ENCODE measurements at places on chromosomes 2 and 18.

DNA sequence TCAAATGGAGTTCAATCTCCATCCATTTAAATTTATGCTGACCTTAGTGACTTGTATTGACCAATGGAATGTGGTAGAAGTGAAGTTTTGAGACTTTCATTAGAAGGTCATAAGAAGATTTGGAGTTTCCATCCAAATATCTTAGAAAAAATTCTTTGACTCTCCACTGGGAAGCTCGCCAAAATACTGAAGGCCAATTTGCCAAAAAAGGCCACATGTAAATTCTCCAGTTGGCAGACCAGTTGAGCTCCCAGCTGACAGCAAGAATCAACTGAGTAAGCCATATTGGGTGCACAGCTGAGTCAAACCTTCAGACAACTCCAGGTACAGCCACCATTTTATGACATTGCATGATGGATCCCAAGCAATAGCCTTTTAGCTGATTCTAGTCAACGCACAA is 228.3 kb upstream of the SETBP1 start:
- no peak for DNase-seq

DNA sequence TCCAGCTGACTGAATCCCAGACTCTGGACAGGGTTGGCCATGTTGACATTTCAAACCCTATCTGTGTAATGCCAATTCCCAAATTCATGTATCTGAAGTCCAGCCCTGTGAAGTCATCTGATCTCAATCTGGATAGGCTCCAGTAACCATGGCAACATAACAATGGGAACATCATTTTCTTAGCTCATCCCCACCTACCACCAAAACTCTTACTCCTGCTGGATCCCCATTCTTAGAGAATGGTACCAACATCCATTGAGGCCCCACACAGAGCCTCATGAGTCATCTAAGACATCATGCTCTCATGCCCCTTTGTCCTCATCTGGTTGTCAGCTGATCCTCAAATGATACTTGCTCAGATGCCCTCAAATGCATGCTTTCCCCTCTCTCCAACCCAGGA is 58.9 kb upstream of the TEX51 start:
- no peak for DNase-seq

GRCh38 chr2:48626047-48626446 is 8.4 kb downstream of the GTF2A1L start:
- DNase-seq: no peak

DNA sequence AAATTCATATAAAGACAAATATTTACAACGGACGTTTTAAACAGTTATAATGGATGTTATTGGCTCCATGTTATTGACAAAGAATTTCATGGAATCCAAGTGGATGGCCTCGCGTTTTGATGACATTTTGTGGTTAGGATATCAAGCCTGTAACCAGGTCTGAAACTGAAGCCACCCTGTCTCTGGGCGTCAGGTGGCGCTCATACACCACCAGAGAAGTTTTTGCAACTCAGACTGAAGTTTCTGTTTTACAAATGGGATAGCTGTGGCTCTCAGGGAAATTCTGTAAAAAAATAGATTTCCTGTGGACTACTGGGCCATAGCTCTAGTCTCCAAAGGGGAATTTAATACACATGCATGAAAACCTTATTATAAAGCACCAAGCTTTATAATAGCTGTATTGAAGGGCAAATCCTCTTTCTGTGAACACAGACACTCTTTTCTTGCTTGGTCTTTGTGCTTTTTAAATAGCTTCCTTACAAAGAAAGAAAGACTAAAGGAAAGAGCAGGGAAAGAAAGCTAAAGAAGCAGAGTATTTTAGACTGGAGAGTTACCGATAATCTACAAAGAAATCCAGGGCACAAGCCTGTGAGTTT is 86.7 kb downstream of the C18orf54 start:
- peak; percentile 21 for DNase-seq

DNA sequence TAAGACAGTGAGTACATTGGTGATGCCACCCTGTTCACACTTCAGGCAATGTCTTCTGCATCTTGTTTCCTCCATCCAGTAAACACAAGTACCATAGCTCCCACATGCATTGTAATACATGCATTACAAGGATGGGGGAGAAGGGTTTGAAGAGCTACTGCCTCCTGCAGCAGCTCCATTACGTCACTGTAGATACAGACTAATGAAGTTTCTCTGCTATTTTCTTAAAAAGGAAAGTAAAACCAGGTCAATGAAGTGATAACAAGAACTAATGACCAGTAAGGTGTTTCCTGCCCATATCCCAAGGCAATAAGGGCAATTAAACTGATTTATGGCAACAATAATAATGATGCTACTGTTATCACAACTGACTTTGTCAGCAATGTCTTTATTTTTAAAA is 18.2 kb upstream of the BBS5 start:
- DNase-seq: no peak

DNA sequence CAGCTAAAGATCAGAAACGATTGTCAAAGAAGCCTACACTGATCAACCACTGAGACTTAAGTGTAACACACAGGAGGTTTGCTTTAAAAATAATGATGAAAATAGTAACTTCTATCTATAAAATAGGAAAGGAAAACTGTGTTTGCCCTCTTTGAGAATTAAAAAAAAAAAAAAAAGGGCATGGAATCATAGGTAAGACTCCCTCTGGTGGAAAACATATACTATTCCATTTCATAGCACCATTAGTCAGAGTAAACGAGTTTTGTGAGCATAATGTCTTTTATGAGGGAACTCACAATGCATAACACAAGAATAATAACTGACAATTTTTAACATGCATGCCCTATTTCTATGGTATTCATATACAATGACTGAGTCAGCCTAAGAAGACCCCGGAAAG is 36.3 kb downstream of the SLC35F5 start:
- no peak for DNase-seq

GRCh38 chr18:78822949-78823285 is 156.7 kb upstream of the SALL3 start:
- DNase-seq: no peak

- DNase-seq: no peak
These were observed 19.6 kb downstream of the PELI1 start for GRCh38 chr2:64124571-64124970.

DNA sequence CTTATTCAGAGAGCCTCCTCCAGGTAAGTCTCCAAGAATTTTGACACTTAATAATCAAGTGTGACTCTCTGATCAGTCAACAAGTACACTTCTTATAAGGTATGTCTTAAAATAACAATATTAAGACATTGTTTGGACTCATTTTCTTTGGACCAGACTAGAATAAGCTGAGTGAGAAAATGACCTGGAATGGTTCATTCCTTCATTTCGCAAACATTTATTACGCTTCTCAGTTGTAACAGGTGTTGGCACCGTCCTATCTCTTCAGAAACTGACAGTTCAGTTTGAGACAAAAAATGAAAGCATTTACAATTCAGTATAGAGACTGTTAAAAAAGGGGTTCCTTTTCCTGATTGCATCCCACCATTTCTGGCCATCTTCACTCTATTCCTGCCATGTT is 46.6 kb downstream of the TSPYL6 start:
- no peak for DNase-seq

DNA sequence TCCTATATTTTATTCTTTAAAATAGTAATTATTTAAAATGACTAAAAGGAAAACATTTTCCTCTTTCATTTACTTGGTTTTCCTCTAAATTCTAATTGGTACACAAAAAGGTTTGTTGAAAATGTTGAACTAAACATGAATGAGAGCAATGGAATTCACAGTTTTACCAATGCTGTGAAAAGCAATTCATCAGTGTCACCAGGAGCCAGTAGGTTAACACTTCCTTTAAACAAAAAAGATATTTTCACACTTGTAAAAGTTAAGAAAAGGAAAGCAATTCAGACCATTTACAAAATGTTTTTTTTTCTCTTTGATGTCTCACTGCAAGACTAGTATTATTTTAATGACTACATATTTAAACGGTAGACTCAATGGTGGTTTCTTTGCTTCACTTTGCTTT is 341.6 kb downstream of the RIT2 start:
- DNase-seq: no peak

GRCh38 chr2:213150315-213151097 is 906 bp downstream of the IKZF2 start:
- DNase-seq: no peak

GRCh38 chr18:56935434-56936040 is 211.3 kb upstream of the BOD1L2 start:
- no peak for DNase-seq

GRCh38 chr2:232137356-232138147 is 176.0 kb downstream of the DIS3L2 start:
- DNase-seq: no peak

- no peak for DNase-seq
These were observed 122.8 kb upstream of the AGAP1 start for GRCh38 chr2:235371018-235371417.

DNA sequence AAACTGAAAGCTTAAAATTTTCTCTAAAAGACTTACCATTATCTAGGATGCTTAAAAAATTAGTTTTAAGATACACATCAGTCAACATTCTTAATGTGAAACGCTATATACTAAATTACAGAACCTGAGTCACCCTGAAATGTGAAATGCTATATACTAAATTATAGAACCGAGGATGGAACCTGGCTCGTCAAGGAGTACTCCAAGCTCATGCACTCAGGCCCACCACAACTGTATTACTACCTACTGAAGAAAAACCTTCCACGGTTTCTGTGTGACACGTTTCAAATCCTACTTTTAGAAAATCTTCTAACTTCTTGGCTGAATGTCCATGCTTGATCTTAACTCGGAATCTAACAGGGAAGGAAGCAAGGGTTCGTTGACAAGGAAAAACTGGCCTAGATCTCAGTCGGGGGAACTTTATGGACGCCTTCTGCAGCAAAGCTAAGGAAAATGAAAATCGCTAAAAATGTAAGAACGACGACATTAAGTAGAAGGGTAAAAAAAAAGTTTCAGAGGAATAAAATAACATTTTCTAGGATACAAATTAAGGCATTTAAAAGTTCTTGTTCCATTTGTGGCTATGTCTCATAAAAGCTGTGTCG is 1.4 kb downstream of the PRKD3 start:
- no peak for DNase-seq

- DNase-seq: no peak
These were observed 90.6 kb downstream of the SLC4A3 start for GRCh38 chr2:219718066-219718465.

GRCh38 chr2:31434911-31435310 is 20.4 kb upstream of the XDH start:
- DNase-seq: no peak

- no peak for DNase-seq
These were observed 293.2 kb downstream of the PLCL1 start for GRCh38 chr2:198097630-198098029.

DNA sequence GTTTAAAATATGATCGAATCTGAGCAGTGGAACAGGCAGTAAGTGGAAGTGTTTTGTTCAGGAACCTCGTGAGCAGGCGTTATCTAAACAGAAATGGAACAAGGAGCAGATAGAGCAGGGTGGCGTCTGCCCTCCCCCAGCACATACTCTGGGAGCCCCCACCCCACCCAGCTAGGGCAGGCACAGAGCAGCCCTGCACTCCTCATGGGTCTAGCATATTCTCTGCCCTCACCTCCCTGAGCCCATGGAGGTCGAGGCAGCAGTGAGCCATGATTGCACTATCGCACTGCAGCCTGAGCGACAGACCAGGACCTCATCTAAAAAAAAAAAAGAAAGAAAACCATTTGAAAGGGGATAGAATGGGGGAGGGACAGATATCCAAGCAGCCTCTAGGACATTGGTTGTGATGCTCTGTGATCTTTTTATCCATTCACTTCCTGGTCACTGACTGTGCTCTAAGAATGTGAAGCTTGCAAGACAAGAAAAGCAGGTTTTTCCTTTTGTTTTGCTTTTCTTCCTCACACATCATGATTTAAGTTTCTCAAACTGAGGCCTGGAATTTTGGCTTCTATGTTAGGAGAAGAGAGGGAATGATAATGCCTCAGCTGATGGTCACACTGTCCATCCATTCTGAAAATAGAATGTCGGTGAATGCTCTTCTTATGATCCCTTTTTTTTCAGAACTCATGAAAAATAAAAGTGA is 3.1 kb downstream of the MLPH start:
- no peak for DNase-seq

DNA sequence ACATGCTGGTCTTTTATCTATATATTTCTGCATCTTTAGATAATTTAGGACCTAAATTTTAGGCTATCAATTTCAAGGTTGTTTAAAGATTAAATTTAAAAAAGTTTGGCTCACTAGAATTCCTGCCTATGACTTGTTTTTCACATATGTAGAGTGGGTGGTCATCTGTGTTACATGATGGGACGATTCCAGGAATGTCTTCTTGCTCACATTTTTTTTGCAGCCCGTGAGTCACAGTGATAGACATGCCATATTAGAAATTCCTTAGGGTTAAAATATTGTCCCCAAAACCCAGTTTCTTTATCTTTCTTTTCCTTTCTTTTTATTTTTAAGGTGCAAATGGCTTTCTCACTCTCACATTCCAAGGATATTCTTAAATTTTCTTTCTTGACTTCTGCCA is 652.0 kb downstream of the PLCL1 start:
- no peak for DNase-seq

- DNase-seq: no peak
These were observed 142.4 kb downstream of the MREG start for GRCh38 chr2:215870986-215871385.

- DNase-seq: no peak
These were observed 25.7 kb downstream of the CYP27C1 start for GRCh38 chr2:127194447-127194846.

DNA sequence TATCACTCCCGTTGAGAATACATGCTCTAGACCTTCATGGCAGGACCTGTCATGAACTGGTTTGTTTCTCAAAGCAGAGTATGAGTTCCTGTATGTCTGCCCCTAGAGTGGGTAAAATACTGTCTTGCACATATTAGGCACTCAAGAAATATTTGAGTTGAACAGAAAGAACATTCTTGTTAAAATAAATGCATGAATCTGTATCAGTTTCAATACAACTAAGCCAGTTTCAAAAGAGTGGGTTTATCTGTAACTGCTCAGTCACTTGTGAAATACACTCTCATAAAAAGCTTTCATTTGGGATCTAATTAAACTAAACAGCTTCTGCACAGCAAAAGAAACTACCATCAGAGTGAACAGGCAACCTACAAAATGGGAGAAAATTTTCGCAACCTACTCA is 69.2 kb downstream of the RFTN2 start:
- no peak for DNase-seq

DNA sequence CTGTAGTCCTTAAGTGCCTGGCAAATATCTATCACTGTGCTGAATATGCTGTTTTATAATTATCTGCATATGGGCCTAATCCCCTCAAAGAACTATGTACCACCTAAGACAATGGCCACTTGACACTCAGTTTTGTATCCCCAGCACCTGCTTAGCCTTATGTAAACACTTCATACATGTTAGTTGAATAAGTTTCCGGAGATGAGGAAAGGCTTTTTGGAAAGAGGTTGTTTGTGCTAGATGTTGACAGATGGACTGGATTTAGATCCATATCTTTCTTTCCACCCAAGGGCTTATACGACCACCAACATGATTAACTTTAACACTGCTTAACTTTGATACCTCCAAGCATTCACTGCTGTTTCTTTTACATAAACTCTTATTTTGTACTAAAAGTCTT is 63.3 kb downstream of the FAM228A start:
- DNase-seq: no peak

GRCh38 chr2:138922973-138923563 is 142.9 kb upstream of the NXPH2 start:
- no peak for DNase-seq

GRCh38 chr2:97868986-97869721 is 126.6 kb downstream of the TMEM131 start:
- no peak for DNase-seq

Data from activated naive CD4-positive, alpha-beta T cell treated with Interleukin-2 at 50 U/mL for 16 hours (primary cell).